ENCODE measurements at places on chromosomes 1 and 21.

GRCh38 chr21:20315042-20315441 is 683.2 kb upstream of the NCAM2 start:
- no peak for DNase-seq

- DNase-seq: no peak
Measured at GRCh38 chr1:200885623-200886402, 8.9 kb upstream of the INAVA start.

- no peak for DNase-seq
Measured at GRCh38 chr1:198681252-198681651, 42.4 kb downstream of the PTPRC start.

- DNase-seq: no peak
Measured at GRCh38 chr1:89065079-89065868, at the start of gene GBP1. Gene GBP1 (minus strand): TSS chr1:89065208. CDS start chr1:89063234, 1,974 bp downstream.

- no peak for DNase-seq
Measured at GRCh38 chr1:33454646-33455282, 17.7 kb upstream of the ZSCAN20 start.

- DNase-seq: no peak
Measured at GRCh38 chr1:174407665-174408064, 40.1 kb upstream of the GPR52 start.

DNA sequence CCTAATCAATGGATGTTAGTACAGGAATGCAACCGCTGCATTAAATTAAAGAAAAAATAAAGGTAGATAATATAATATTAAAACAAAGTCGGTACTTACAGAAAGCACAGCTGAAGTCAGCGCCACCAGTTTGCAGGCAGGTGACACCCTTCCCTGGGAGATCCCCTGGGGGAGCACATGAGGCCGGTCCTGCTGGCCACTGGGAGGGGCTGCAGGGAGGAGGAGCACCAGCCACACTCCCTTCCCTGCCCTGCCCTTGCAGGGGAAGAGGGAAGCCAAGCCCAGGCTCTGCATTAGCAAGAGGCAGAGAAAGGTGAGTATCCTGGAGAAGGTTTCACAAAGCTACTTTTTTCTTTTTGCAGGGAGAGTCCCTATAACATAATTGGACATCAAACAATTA is 507.0 kb downstream of the AJAP1 start:
- no peak for DNase-seq

- no peak for DNase-seq
Measured at GRCh38 chr1:21666576-21667320, 2.4 kb downstream of the RAP1GAP start.

DNA sequence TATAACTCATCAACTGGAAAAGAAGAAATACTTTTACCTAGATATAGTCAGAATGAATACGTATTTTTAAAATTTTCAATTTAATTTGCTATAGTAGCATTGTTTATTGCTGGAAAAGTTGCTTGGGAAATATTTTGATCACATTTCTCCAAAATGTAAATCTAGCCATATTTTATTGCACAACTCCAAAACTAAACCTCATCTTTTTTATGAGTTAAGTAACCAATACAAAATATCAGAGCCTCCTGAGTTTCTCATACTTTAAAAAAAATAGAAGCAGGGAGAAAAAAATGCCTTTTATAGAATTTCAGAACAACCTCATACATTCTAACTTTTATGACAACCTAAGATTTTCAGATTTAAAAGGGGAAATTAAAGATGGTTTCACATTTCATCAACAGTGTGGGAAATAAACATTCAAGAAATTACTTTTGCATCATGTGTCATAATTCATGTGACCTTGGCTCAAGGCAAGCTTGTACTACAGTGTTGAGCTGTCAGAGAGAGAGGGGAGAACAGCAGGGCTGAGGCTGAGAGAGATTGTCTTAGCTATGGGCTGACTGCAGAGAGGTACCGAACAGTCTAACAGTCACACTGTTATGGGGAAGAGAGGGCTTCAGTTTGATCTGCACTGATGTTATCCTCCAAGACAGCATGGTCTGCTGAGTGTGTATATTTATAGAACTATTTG is 519.0 kb downstream of the LTN1 start:
- no peak for DNase-seq

- DNase-seq: peak; percentile 27
Measured at GRCh38 chr21:29299046-29299915, 559 bp downstream of the BACH1 start.

GRCh38 chr1:106080608-106081325 is 975.7 kb upstream of the PRMT6 start:
- DNase-seq: no peak

DNA sequence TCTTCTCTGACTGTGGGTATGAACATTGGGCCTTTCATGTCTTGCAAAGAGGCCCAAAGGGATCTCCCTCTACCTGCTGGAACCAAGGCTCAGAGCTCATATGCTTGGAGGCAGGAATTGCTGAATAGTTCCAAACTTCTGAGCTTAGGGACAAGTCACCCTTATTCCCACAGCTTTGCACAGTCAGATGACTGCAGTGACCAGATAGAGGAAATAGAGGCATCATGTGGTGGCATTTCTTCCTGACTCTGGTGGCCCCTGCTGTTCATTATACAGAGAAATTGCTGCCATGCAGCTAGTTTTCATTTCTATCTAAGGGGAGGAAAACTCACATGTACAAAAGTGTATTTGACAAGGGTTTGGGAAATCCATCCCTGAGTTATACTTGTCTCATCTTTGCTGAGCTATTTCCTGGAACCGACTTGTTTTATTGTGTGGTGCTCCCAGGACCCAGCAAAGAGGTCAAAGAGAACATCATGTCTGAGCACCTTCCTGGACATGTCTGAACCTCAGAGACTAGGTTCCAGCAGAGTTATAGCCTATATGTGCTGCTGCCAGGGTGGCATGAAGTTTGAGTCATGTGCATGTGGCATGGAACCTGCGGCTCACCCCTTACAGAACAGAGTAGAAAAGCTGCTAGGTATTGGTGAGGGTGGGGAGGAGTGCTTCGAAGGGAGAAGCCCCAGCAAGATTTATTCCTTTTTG is 131.2 kb downstream of the PIK3R3 start:
- DNase-seq: no peak

GRCh38 chr1:12616709-12617373 is 1.2 kb downstream of the DHRS3 start:
- no peak for DNase-seq
